ENCODE measurements at places on chromosomes 2 and 18.

- DNase-seq: no peak
Observed at GRCh38 chr2:16625759-16626158, 39.9 kb downstream of the CYRIA start.

DNA sequence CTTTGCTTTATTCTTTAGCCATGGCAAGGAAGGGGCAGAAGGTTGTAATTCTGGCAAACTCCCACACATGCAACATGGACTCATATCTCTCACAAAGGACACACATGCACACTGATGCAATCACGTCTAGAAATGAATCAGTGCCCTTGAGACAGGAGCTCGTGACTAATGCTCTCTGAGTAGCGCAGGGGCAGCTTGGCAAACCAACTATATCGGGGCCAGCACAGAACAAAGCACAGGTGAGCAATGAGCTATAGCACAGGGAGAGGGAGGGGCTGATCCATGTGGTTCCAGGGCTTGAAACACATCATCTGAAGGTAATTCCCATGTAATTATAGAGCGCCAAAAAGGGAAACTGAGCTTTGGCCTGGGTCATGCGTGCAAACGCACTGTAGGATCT, 165.2 kb upstream of the KLF7 start:
- DNase-seq: no peak

DNA sequence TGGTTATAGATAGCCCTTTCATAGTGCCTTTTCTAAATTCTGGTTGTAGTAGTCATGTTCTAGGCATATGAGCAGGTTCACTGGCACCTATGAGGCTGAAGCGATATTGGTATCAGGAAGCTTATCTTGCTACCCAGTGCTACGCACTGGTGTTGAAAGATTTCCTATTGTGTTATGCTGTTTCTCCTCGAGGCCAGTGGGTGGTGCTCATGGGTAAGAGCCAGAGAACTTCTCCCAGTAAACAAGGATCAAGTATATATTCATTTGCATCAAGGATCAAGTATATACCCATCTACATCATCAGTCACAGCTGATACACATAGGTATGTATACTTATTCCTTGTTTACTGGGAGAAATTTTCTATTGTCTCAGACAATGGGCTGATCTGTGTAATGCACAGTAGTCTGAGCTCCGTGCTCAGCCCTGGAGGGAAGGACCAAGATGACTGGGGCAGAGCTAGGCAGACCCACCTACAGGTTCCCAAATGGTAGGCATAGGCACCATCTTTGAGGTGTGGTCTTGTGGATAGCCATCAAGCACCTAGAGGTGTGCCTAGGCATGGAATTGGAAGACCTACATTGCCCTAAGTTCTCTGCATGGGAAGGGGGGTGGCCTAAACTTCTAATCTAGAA, 101.2 kb upstream of the GALNT13 start:
- DNase-seq: no peak

DNA sequence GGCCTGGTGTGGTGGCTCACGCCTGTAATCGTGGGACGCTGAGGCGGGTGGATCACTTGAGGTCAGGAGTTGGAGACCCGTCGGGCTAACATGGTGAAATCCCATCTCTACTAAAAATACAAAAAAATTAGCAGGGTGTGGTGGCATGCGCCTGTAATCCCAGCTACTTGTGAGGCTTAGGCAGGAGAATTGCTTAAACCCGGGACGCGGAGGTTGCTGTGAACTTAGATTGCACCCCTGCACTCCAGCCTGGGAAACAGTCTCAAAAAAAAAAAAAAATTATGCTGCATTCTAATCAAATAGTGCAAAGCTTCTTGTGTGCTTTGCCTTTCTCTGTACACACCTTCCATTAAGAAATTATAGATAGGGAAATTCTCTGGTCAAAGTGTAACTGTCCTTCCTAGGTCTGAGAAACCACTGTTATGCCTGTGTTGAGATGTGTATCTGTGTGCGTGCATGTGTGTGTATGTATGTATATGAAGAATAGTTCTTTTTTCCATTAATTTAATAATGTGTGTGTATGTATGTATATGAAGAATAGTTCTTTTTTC, 2.5 kb downstream of the CD28 start:
- DNase-seq: no peak

DNA sequence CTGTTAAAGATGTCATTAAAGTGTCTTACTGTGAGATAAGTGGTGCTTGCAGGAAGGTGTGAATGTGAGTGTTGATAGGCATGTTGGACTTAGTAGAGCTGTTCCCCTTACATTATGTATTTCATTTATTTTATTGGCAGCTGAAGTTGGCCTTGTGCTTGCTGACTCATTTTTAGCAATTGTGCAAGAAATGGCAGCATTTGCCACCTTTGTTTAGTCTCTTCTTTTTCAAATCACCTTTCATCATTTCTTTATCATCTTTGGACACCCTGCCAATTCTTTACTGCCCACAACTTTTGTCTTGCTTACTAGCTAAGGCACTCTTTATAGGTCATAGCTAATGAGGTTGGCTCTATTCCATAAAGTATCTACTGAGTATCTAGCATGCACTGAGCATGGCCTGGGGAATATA, 130.3 kb upstream of the LYPD6 start:
- DNase-seq: no peak

DNA sequence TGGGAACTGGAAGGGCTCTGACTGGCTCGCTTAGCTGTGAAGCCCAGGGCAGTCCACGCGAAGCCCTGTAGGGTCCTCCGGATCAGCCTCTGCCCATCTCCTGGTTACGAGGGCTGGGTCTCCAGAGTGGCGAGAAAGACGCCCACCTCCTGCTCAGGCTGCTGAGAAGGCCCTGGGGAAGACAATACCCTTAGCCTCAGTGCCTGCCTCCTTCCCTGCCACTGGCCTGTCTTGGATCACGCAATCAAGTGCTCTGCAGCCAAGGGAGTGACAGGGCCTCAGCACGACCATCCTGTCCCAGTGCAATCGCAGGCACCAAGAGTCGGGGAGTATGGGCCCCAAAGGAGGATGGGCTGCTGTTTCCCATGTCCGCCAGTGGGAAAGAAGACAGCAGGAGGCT, 165.7 kb upstream of the GLI2 start:
- DNase-seq: no peak

DNA sequence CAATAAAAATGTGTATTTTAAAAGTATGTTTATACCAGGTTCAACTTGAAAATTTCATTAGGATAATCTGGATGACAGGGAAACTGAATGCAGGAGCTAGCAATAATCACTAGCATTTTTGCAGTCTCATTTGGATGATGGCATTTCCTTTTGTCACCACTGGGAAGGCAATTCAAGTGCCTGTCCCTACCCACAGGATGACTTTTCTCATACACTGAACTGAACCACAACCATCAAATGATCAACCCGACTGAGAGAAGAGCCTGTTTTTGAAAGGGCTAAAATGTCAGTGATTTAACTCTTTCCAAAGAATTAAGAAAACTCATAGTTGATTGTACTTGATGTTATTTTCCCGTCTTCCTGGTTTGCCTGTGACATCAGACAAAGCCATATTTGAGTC, 115.0 kb downstream of the FAM124B start:
- no peak for DNase-seq

GRCh38 chr2:236307641-236308040, 43.4 kb upstream of the ASB18 start:
- DNase-seq: no peak

DNA sequence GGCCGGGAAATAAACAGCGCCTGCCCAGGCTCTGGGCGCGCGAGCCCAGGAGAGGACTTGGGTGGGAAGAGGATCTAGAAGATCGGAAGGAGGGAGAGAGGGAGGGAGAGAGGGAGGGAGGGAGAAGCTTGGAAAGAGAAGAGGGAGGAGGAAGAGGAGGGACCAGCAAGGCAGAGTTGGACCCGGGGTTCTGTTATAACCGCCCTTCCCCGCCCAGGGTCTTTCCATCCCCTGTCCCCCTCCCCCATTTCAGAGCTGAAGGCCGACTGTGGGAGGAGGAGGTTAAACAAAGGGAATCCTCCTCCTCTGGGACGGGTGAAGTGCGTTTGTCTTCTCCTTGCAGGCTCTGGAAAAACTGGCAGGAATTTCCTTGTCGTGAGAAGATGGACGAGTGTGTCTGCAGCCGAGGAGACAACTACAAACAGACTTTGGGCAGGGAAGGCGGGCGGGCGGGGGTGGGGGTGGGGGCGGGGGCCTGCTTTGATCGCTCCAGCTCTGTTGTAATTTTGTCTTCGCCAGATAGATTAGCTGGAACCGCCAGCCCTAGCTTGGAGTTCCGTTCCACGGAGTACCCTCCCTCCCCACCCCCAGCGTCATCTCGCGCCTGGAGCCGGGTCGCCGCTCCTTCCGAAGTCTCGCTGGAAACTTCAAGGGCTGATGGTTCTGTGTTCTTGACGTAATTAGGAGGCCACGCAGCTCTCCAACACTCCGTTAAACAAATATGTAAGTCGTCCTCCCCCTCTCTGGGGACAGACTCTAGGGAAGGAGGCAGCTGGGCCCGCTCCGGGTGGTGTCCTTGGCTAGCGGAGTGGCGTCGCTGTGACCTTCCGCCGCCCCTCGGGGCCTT, 6.4 kb upstream of the SP9 start:
- no peak for DNase-seq

GRCh38 chr2:41989501-41990180, 58.2 kb upstream of the PKDCC start:
- DNase-seq: no peak

GRCh38 chr2:43593254-43593653, 2.6 kb downstream of the THADA start:
- DNase-seq: no peak

DNA sequence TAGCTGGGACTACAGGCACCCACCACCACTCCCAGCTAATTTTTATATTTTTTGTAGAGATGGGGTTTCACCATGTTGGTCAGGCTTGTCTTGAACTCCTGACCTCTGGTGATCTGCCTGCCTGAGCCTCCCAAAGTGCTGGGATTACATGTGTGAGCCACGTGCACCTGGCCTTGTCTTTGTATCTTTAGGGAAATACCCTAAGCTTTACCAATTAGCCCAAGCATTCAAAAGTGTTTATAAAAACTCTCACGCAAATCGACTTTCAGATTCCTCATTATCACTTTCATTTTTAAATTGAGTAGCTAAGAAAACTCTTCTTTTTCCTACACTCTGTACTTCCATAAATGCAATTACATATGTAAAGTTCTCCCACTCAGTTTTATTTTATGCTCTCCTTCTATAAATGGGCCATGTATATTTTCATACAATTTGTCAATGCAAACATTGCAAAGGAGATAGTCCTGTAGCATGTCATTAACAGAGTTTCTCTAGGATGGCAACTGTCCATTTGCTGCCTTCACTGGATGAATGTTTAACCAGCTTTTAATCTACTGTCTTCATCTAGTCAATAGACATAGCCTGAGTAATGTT, 326.2 kb upstream of the LRATD1 start:
- DNase-seq: no peak

DNA sequence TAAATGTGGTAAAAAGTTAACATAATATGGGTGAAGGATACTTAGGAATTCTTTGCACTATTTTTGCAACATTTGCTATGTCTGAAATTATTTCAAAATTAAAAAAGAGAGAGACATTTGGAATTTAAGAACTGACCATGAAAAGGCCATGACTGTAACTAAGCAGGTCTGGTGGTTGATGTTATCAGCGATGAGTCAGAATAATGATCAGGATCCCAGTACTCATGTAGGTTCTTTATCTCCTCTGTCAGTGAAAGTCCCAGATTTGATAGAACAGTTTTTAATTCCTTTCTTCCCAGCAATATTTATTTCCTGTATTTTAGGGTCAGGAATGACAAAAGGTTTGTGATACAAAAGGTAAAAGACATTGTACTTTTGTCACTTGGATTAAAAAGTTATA, 242.4 kb upstream of the ZNF521 start:
- DNase-seq: no peak

- DNase-seq: no peak
Observed at GRCh38 chr2:71379086-71379485, 47.5 kb downstream of the ZNF638 start.

DNA sequence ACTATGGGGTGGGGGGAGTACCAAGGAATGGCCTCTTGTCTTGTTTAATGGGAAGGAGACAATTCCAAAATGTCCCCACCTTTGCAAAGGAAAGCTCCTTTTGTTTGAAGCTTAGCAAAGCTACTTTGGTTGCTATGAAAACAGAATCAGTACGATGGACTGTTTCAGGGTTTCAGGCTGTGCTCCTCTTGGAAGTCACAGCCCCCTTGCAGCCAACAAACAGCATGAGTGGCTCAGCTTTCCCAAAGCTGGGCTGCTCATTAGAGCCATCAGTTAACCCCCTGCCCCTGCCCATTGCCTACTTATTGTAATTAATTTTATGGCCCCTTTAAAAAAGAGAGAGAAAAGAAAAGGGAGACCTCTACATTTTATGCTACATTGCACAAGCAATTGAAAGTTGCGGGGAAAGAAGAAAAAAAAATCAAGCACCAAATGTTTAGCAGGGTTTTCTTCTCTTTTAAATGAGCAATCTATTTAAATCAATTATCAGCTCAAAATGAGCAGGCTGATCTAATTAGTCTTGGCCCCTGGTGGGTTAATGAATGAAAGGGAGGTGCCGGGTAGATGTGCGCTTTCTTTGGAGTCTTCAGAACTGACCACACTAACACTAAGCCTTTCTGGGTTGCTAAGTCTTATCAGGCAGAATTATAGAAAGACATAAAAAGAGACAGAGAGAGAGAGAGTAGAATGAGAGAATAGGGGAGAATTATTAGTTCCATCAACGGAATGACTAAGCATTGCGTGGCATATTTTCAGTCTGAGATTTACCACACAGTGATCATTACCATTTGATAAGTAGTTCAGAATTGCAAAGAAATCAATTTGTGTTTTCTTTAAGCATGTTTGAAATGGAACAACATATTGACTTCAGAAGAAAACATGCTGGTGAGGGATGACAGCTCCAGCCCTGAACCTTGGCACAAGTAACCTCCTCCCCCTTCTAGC, 284.9 kb downstream of the INSIG2 start:
- no peak for DNase-seq

- no peak for DNase-seq
Observed at GRCh38 chr18:11989174-11989573, 7.9 kb downstream of the IMPA2 start.

DNA sequence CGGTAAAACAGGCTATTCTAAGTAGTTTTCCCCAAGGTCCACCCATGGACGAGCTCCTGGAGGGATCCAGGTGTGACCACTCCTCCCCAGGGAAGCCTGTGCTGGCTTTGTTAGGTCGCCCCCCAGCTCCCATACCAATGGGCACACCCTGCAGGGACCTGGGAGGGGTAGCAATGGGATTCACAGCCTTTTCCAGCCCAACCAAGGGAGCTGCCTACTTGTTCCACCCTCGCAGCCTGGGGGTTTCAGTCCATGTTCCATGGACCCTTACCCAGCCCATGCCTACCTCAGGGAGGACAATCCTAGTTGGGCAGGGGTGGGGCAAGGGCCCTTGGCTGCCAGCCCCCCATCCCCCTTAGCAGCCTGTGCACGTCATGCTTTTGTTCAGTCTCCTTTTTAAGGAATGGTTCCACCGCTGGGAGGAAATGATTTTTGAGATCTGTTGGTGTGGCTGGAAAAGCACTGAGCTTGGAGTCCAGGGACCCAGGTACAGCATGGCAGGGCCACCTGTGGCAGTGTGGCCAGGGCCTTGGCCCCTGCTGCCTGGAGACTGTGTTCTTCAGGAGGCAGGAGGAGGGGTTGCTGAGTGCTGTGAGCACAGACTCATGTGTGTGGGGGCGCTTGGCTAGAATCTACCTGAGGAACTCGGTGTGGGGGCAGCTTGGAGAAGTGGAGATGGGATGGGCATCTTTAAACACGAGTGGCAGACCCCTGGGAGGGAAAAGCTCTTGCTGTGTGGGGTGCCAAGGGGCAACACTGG, 166.8 kb downstream of the TWIST2 start:
- DNase-seq: no peak

- DNase-seq: no peak
Observed at GRCh38 chr18:56563568-56563967, 74.8 kb downstream of the TXNL1 start.
